ENCODE measurements at places on chromosomes 1 and 21. TPM values are rescaled to one million over a fixed set of nuclear protein-coding genes. Genes with fewer than 3 reads are reported as not detected.
A peak's percentile ranks its signal among the peaks of the same experiment; 100 is the strongest.

The ITLN1 gene
- polyA plus RNA-seq, result 0.62 TPM

The CYP4A22 gene
- 0.08 TPM for polyA plus RNA-seq

The ZCCHC17 gene
- polyA plus RNA-seq, result 29.5 TPM

The SPRR2A gene
- polyA plus RNA-seq, result not detected

The PRMT2 gene
- 53.1 TPM for polyA plus RNA-seq

The ANGPTL3 gene
- polyA plus RNA-seq, result not detected

The C1orf185 gene
- not detected for polyA plus RNA-seq

The GCSAML gene
- polyA plus RNA-seq, result not detected

The CELA3A gene
- not detected for polyA plus RNA-seq

The TMEM269 gene
- polyA plus RNA-seq, result not detected

DNA sequence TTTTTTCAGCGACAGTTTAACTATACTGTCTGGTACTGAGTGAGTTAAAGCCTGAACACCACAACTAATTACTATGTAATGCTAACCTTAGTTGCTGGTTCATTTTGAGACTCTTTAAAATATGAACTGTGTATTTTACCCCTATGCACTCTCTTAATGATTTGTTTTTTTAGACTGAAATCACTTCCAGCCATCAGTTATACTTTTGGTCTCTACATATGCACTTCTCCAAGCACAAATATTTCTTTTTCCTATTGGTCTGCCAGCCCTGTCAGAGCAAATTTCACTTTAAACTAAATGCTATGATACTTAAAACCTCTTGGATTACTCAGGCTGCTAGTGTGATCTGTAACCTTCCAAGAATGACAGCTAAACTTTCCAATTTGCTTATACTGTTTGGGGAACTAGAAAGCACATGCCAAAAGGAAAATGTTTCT lies 38.1 kb upstream of the SCYL3 start:
- no peak for DNase-seq

DNA sequence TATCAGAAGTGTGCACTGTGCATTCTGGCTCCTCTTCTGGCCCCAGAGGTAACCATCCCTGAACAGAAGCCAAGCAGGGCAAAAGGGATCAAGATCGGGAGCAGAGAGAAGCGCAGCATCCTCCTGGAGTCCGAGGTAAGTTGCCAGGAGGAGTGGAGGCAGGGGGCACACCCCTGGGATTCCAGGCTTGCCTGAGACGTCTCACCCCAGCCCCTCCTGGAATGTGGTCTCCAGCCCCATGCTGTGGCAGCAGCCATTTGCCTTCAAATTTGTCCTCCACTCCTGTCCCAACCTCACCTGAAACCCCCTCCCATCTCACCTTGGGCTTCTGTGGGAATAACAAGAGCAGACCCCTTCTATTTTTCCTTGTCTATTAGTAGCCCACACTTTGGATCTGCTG lies 10.1 kb downstream of the LRRC71 start:
- no peak for DNase-seq

- no peak for DNase-seq
Measured at GRCh38 chr1:228825840-228826484, 90.7 kb downstream of the RHOU start.

DNA sequence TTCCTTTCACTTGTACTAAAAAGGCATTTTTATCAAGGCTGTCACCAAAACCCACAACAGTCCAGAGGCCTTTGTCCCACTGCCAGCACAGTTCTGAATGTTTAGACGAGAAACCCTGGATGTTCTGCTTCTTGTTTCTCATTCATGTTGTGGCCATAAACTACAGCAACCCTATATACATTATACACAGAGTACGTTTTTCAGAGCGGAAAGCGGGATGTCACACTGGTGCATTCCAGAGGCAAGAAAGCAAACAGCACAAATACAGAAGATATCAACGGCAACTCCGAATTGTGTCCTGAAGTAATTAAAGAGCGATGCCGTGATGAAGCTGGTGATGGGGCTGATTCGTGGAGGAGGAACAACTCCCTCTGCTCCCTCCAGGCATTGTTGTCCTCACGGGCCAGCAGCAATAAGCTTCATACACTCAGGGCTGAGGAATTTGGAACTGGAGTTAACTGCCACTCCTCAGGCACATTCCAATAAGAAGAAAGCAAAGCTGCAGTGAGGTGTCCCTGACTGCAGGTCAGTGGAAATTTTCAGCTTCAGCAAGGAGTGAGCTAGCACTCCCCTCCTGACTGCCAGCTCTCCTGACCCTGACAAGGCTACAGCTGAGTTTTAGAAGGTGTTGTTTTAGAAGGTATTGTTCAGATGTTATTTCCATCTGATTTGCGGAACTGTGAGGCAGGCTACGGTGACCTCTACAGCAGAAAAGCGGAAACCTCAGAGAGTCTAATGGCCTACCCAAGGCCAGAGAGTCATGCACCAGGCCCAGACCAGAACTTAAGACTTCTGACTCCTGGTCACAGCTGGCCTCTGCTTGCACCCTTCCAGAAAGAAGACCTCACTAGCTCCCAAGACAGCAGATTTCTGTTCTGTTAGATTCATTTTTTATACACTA lies 149.0 kb downstream of the TGFBR3 start:
- no peak for DNase-seq

GRCh38 chr1:8166406-8166805 lies 140.3 kb upstream of the ERRFI1 start:
- DNase-seq, result no peak

DNA sequence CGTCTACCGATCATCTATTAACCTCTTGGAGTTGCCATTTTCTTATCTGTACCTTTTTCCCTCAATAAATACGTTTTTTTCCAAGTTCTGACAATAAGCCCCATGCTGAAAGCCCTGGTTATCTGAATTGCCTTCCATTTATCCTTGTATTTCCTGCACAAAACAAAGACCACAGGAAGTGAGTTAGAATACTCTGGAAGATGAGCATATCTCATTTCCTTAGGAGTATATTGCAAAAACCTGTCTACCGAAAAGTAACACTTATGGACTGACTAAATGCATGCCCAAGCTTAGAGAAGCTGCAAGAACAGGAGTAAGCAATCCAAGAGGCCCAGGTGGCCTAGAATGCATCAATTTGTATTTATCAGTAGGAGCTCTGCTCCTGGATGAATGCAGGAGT lies 39.9 kb downstream of the DIRAS3 start:
- DNase-seq, result no peak

GRCh38 chr1:9730096-9730901 lies 78.8 kb downstream of the PIK3CD start:
- DNase-seq, result peak; percentile 61

DNA sequence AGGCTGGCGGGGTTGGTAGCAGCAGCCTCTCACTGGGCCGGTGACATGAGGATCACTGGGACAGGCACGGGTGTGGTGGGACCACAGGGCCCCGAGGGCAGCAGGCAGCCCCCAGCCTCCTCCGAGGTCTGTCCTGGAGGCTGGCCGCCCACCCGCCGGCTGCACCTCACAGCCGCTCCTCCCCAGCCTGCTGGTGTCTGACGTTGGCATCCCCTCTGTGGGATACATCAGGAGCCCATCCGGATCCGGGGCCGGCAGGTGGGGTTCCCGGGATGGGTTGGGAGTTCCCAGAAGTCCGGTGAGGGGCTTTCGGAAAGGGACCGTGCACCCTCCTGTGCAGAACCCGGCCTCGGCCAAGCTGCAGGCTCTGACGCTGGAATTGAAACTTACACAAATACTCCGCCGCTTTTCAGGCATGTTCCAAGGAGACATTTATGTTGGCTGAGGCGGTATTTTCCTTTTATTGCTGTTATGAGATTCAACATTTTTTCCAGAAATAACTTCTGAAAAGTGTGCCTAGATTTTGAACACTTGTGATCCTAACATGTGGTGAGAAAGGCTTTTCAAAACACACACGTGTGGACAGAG lies 142.1 kb upstream of the ARHGEF16 start:
- no peak for DNase-seq

- DNase-seq, result peak; percentile 9
Measured at GRCh38 chr1:1613509-1614082, 1.7 kb upstream of the MIB2 start.

DNA sequence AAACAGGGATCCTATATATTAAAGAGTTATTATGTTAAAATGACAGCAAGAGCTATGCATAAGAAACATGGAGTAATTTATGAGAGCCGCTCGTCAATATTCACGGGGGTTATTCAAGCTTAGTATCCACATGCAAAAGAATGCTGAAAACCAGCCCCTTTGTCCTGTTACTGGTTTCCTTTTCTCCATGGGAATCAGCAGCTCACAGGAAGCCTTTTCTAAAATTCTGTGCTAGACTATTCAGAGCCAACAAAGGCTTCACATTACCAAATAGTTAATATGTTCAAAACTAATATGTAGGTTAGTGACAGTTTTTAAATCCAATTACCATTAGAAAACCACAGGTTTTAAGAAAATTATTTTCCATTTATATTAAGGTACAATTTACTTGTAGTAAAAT lies 225.6 kb upstream of the MAP1LC3C start:
- DNase-seq, result no peak
